ENCODE measurements at places on chromosomes 3 and 15. TPM values are rescaled to one million over a fixed set of nuclear protein-coding genes. Genes with fewer than 3 reads are reported as not detected.

Gene CPEB1
- 0.70 TPM for total RNA-seq

DNA sequence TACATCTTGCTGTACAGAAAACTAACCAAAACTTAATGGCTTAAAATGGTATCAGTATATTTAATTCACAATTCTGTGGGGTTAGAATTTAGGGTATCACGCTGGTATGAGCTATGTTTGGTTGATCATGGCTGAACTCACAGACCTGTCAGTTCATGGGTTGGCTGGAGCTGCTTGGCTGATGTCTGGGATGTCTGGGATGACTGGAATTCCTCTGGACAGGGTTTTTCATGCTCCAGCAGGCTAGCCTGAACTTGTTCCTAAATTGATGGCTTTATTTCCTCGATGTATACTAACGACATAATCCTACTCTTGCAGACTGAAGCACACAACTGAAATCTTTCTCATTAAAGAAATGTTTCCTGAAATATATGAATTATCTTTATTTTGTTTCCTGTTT lies 338.9 kb upstream of the GBE1 start:
- no peak for ATAC-seq

DNA sequence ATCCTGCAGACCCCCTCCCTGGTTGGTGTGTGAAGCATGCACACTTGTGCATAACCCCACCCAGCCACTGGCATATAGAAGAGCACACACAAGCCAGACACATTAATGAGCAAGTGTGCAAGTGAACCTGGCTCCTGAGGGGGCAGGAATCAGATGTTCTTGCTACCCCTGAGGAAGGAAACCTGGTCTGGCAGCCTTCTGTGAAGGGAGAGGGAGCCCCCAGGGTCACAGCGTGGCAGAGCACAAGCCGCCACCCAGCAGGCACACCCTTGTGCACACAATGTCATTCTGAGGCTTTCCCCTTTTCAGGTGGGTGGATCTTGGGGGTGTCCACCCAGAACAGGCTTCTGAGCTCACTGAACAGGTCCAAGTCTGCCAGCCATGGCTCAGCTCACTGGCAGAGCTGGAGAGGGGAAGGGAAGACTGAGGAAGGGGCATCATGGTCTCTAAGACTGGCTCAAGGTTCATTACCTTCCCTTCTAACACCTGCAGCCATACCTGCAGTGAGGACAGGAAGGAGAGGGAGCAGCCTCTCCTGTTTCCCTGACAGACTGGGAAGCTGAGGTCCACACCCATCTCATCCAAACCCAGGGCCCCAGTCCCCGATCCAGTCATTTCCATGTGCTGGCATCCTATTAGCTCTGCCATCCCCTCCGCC lies 31.6 kb upstream of the SEMA3F start:
- ATAC-seq, result peak; percentile 1

Gene GOLGA8J
- total RNA-seq, result not detected

Gene OR5K2
- not detected for total RNA-seq

All from motor neuron (in vitro differentiated cells).